ENCODE measurements at places on chromosomes 16 and 17.

GRCh38 chr17:28963841-28964240 lies 12.5 kb upstream of the PHF12 start:
- DNase-seq = no peak

GRCh38 chr17:2277429-2278170 lies 26.0 kb downstream of the SMG6 start:
- no peak for DNase-seq

DNA sequence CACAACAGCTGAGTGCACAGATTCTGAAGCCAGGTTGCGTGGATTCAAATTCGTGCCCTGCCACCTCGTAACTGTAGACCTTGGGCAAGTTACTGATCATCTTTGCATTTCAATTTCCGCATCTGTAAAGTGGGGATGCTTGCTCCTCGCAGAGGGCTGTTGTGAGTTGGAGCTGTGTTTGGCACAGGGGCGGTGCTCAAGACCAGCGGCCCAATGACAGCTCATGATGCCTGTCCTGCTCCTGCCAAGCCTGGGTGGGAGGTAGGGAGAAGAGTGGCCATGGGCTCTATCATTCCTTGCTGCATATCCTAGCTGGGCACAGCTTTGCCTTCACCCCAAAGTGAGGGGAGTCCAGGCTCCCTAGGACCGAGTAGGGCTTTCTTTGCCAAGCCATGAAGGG lies 12.6 kb downstream of the NXPH3 start:
- no peak for DNase-seq

- DNase-seq = no peak
Observed at GRCh38 chr16:67100569-67101310, 9.0 kb upstream of the PHAF1 start.

GRCh38 chr16:67988675-67989074 lies 8.4 kb upstream of the DPEP3 start:
- no peak for DNase-seq

- peak; percentile 67 for DNase-seq
Observed at GRCh38 chr17:2087597-2088211, 32.8 kb downstream of the HIC1 start.

DNA sequence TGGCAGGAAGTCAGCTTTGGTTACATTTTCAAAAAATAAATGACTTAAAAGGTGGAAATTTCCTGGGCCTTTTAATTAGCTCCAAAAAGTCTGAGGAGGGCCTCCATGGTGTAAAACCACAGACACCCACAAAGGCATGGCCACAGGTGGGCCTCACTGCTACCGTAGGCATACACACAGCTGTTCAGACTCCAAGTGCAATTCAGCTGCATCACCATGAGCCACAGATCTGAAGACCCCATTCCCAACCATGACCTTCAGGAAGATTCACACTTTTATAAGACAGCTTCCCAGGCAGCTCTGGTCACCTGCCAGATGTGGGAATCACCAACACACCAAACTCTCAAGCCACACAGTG lies 20.6 kb downstream of the CSNK2A2 start:
- no peak for DNase-seq

GRCh38 chr16:29899516-29900101 lies at the start of gene SEZ6L2:
TSS of gene SEZ6L2 (minus strand) at chr16:29899550. CDS start at chr16:29899019, 531 bp downstream.
- DNase-seq = peak; percentile 27

GRCh38 chr17:8896641-8897635 lies 29.5 kb upstream of the PIK3R6 start:
- no peak for DNase-seq

- no peak for DNase-seq
Observed at GRCh38 chr17:28553000-28553505, 629 bp upstream of the UNC119 start.

DNA sequence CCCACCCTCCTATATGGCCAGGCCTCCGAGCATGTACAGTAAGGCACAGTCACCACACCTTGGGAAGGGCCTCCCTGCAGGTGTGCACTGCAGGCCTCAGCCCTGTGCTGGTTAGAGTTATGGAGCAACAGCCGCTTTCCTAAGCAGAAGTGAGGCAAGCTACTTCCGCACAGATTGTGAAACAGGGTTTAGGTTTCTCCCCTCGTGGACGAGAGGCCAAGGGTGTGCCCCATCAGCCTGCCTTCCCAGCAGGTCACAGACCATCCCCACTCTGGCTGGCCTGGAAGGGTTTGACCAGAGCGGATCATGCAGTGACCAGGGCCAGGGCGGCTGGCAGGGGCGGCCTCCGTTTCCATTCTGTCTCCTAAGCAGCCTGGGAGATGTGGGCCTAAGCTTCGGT lies 4.7 kb downstream of the MSRB1 start:
- DNase-seq = no peak

DNA sequence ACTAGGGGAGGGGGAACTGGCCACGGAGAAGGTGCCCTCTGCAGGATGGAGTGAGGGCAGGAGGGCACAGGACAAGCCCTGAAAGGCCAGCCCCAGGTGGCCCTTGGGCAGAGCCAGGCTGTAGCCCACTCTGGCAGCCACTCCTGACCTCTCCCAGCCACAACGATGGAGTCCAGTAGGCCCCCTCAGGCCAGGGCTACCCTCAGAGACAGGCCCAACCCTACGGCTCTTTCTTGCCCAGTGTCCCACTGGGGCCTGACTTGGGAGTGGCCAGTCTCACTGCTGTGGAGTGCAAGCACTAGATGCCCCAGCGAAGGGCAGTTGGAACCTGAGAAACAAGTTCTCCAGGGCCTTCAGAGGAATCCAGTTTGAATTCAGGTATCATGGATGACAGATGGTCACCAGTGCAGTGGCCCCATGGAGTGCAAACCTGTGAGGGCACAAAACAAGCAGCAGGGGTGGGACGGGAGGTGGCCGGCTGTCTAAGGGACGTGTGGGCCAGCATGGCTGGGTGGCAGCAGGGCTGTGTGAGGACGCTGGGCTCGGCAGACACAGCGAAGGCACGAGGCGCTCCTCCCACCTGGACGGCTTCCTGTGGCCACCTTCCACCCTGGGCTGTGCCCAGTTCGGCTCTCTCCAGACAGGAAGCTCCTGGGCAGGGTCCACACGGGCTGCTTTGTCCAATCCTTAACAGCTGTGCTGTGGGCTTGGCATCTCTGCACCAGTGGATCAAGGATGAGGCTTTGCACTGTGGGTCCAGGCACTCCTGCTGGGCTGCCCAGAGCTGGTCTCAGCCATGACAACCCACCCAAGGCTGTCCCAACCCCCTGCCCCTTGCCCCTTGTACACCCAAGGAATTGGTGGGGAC lies 72.1 kb downstream of the AMFR start:
- no peak for DNase-seq

DNA sequence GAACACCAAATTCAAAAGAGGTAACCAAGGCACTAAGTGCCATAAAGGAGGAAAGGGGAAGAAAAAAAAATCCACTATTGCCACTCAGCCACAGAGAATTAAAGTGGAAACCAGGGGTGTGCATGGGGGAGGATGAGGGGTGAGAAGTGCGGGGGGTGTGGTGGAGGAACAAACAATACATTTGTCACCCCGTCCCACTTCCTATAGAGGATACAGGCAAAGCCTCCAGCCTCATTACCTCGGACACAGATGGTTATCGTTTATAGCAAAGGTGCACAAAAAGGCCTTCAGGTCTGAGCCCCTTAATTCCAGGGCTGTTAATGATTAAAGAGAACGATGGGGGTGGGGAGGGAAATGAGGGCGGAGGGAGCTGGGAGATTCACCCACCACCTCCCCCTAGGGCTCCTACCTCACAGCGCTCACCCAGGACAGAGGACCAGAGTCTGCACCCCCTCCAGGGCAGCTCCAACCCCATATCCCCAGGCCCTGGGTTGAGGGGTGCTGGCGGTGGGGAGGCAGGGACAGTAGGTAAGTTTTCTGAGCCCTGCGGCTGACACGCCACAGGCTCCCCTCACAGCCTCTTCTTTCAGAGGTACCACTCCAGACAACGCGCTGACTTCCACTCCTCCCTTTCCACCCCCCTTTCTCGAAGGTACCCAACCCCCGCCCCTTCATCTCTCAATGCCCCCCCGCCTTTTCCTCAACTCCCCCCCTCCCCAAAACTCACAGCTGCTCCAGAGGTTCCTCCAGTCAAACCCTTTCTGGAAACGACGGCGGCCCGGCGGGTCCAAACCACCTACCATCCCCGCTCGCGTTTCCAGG lies 470 bp downstream of the DCUN1D3 start:
- no peak for DNase-seq

DNA sequence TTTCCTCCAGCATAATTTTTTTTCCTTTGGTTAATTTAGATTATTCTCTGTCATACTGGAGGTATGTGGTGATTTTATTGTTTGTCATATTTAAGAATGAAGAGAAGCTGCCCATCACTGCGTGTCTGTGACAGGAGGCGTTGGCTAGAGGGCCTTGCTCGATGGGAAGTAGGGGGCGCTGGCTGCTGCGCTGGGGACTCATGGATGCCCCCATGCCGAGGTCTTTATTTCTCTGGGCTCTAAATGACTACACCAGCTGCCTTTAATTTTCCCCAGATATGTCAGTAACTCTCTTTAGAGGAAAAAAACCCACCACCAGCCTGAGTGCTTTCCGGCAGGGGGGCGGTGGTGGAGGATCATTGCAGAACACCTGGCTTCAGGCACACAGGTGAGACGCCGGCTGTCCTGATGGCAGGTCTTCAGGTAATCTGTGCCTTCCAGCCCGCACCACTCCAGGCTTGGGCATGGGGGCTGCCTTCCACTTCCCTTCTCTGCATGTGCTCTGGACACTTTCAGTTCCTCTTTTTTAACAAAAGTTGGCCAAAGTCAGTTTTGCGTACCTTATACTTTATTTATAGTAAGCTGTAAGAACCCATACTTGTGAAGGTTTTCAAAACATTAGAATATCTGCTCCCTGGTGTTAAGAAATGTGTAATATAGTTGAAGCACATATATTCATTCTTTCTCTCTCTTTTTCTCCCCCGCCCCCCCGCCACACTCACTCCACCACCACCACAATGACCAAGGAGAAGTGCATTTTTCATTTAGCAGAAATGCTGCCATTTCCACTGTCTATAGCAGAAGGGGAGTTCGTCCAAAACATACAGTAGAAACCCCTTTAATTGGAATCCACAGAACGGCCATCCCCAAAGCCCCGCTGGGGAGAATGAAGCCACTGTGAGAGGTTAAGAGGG lies 192.7 kb downstream of the RPTOR start:
- DNase-seq = no peak

GRCh38 chr16:82560805-82561325 lies 65.9 kb upstream of the CDH13 start:
- DNase-seq = no peak

DNA sequence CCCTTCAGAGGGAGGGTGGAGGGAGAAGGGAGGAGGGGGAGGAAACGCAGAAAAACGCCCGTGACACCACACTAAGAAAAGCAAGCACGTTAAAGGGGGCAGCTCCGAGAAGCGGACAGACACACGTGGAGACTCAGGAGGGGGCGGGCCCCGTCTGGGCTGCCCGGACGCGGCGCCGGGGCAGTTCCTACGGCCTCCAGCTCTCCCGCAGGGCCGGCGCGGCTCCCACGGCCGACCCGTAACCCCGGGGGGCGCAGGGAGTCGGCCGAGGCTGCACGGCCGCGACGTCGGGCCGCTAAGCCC lies 362 bp downstream of the KLHDC4 start:
- DNase-seq = peak; percentile 19

GRCh38 chr17:49776551-49777300 lies 11.8 kb upstream of the KAT7 start:
- DNase-seq = no peak

DNA sequence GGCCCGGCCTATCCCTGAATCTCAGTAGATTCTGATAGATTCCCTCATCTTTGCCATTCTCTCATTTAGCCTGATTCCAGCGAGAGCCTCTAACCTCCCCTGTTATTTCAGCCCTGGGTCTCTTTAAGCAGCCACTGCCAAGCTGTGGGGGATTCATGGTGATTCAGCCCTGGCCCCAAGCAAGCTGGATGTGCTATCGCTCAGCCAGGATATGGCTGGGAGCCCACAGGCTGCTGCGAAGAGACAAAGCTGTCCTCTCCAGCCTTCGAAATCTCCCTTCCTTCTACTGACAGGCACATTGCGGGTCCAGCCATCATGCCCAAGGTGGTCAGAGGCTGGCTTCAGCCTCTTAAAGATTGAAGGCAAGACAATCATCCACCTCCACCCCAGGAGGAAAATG lies 394.1 kb downstream of the SOX9 start:
- no peak for DNase-seq

DNA sequence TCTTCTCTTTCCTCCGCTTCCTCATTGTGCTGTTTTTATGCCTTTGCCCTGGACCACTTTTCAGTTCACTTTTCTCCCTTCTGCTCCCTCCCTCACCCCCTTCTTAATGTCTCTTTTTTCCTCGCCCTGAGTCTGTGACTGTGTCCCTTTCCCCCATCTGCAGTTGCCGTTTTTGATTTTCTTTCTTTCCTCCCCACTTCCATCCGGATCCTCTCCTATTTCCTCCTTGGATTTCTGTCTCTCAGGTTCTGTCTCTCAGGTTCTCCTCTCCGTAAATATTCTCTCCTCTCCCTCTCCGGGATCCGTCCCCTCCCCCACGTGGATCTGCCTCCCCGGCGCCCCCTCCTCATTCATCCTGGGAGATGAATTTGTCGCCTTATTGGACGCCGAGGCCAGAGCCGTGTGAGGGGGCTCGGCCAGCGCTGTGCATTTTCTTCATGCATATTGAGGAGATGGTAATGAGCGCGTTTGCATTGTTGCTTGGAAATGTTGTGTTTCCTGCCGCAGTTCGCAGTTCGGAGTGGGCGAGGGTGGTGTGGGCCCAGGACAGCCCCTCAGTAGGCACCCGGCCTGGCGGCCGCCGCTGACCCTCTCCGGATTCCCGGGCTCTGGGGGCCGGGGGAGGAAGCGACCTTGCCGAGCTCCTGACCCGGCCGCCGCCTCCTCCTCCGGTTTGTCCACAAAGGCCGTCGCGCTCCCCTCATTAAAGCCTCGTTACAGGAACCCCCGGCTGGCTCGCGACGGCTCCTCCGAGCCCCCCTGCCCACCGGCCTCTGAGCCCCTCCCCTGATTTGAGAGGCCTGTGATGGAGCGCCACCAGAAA lies 4.5 kb upstream of the IRX3 start:
- DNase-seq = no peak

Measured in activated CD4-positive, alpha-beta T cell treated with anti-CD3 and anti-CD28 coated beads, Interleukin-2, amount 50 U/mL, for 48 hours (primary cell).